ENCODE measurements at places on chromosomes 6 and 20.
A peak's percentile ranks its signal among the peaks of the same experiment; 100 is the strongest.

DNA sequence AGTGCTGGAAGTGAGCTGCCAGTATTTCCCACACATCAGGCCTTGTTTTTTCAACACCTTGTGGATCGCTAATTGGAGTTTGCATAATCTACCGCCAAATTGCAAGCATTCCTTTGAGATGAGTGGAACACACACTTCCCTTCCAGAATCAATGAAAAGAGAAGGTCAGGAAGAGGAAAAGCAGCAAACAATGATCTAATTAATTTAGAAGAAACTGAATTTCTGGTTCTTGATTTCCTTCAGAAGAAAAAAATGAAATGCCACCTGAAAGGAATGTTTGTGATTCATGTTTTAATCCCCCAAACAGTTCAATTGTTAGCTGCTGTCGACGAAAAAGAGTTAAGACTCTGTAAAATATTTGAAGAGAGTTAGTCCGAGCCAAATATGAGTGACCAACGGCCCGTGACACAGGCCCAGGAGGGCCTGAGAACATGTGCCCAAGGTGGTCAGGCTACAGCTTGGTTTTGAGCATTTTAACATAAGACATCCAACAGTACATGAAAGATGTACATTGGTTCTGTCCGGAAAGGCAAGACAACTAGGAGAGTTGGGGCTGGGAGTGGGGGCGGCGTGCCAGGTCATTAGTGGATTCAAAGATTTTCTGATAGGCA is 182.3 kb downstream of the MTFR2 start:
- peak; percentile 86 for DNase-seq

DNA sequence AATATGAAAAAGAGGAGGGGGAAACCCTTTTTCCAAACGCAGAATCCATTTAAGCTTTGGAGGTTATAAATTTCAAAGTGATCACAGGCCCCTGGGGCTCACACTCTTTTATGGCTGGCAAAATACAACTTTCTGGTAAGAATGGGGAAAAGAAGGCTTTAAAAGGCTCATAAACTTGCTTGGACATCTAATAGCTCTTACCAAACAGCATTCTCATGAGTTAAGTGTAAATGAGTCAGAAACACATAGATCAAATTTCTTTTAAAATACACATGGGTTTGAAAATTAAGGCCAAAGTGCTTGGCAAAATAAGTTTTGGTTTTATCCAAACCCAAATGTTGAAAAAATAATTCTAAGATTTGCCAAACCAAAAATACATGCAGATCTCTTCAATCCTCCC is 154.6 kb downstream of the SOBP start:
- DNase-seq, result no peak

GRCh38 chr6:3816251-3816650 is 32.9 kb upstream of the FAM50B start:
- no peak for DNase-seq

DNA sequence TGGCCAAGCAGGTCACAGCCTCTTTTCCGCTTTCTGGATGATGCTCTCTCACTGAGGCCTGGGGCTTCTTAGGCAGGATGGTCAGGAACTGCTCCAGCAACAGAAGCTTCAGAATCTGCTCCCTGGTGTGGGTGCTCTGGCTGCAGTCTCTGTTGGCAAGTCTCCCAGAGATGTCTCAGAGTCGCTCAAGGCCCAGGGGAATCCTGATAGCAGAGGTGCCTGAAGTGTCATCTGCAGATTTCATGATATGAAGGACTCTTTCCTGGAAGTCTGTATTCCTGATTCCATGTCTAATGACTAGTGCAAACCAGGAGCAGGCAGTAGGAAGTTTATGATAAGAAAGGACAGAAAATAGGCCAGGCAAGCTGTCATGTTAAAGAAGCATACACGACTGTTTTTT is 20.3 kb downstream of the ZSCAN31 start:
- DNase-seq, result peak; percentile 8

DNA sequence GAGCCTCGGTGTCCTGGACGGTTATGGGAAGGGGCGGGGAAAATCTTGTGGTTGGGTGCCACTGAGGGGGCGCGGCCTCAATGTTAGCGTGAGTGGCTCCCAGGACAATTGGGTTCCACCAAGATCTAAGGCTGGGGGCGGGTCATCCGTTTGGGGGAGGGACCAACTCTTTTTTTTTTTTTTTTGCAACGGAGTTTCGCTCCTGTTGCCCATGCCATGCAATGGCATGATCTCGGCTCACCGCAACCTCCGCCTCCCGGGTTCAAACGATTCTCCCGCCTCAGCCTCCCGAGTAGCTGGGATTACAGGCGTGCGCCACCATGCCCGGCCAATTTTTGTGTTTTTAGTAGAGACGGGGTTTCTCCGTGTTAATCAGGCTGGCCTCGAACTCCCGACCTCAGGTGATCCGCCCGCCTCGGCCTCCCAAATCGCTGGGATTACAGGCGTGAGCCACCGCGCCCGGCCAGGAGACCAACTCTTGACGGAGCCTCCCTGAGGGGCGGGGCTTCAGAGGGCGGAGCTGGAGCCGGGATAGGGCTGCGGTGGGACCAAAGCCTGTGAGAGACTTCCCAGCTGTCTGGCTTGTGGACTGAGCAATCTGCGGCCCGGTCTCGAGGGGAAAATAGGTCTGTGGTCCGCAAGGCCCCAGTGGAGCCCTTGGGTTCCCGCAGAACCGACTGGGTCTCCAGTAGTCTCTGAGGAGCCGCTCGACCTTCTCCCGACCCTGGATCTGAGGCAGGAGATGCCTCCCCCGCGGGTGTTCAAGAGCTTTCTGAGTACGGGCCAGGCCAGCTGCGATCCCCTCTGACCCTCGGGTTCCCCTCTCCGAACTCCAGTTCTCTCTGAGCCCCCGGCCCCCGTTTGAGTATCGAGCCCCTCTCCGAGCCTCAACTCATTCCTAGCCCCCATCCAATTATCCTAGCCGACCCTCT is 1.1 kb downstream of the SPAG4 start:
- peak; percentile 100 for DNase-seq

All from A172 (cell line).